ENCODE measurements at places on chromosomes 5 and 9.

DNA sequence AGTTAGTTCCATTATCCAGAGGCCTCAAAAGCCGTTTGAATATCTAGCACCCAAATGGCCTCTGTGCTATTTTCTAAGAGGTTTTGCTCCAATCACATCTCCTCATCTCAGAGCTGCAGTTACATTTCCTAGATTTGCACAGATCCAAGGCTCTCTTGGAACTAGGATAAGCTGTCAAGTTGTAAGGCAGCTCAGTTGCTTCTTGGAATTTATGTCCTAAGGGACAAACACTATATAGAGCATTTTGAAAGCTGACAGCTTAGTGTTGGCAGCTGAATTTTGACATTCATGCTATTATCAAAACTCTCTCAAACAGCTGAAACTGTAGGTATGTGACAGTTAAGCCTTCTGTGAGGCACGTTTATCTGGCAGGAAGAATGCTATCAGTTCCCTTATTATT, 97.0 kb downstream of the MACIR start:
- DNase-seq = no peak

DNA sequence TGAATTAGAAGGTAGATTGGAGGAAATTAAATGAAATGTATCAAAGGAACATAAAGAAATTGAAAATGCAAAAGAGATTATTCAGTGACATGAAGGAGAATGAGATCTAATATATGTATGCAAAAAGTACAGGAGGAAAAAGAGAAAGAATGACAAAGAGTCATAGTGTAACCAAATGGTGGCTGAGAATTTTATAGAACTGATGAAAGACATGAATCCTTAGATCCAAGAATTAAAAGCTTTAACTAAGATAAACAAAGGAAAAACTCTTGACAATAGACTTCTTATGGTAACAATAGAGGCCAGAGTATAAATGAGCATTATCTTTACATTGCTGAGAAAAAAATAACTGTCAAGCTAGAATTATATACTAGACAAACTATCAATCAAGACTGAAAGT, 505.4 kb upstream of the CD180 start:
- no peak for DNase-seq

DNA sequence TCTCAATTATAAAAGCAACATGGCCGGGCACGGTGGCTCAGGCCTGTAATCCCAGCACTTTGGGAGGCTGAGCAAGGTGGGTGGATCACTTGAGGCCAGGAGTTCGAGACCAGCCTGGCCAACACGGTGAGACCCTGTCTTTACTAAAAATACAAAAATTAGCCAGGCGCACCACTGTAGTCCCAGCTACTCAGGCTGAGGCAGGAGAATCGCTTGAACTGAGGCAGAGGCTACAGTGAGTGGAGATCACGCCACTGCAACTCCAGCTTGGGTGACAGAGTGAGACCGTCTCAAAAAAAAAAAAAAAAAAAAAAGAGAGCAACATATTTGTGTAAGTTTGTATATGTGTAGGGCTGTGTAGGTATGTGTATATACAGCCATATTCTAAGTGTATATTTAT, 7.5 kb downstream of the RPS6 start:
- DNase-seq = no peak

DNA sequence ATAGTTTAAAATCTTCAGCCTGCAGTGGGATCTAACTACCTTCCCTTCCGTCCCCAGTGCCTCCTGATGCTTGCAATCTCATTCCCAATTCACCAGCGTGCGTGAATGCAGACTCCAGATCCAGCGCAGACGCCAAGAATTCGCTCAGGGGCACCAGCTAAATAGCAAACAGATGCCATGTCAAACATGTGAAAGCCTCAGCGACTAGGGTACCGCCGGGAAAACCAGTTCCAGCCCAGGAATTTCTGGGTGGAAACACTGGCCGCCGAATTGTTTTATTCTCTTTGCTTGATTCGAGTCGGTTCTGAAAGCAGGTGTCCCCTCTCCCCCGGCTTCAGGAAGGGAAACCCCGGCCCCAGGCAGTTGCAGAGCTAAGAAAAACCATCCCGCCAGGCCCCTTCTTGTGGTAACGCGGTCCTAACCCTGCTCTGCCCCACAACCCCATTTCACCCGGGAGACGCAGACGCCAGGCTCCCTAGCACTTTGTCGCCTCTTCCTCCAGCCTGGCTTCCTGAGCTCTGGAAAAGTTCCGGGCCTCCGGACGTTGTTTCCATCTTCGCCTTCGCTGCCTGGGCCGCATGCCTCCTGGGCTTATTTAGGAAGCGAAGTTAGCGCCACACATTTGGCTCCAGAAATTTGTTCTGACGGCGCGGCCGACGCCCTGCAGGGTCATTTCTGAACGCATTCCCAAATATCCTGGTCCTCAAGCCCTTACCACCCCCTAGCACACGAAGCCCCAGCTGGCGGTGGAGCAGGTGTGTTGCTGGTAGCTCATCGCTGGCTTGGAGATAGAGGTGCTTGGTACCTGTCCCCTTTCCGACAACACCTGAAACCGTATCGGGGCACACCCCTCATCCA, 665 bp upstream of the LVRN start:
- DNase-seq = no peak

- no peak for DNase-seq
These were observed 7.6 kb downstream of the SLC36A3 start for GRCh38 chr5:151295791-151296477.

DNA sequence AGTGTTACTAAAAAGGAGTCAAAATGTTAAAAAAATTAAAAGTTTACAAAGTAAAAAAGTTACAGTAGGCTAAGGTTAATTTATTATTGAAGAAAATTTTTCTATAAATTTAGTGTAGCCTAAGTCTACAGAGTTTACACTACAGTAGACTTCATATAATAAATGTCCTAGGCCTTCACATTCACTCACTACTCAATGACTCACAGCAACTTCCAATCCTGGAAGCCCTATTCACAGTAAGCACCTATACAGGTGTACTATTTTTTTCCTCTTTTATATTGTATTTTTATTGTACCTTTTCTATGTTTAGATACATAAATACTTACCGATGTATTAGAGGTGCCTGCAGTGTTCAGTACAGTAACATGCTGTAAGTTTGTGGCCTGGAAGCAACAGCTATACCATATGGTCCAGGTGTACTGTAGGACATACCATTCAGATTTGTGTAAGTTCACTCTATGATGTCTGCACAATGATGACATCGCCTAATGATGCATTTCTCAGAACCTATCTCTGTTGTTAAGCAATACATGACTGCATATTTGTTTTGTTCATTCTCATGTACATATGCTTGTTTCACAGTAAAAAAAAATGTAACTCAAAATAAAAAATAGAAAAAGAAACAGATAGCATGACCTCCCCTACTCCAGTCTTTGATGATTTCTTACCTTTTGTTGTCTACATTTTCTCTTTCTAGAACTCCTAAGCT, 64.7 kb downstream of the NR3C1 start:
- no peak for DNase-seq

DNA sequence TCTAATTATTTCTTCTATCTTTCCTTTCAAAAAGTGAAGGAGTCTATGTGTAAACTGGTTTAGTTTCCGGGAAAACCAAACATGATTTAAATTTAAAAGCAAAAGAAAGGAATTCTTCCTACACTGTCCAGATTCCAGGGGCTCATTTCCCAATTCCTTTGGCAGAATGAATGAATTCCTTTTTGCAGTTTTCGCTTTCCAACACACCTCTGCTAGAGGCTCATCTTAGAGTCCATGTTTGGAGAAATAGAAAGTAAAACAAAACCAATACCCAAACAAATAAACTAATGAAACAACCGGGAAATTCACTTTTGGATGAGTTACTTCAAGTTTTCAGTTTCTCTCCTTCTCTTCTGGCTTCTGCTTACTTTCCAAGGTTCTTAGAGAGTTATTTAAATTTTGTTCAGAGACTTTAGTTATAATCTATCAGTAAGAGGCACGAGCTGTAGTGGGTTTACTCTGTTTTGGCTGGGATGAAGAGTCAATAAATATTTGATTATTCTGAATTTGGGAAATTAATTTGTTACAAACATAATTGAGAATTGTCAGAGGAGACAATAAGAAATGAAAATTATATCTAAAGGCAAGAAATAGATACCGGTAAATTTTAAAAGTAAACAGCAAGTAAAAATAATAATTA, 365.0 kb upstream of the CDH9 start:
- DNase-seq = no peak

DNA sequence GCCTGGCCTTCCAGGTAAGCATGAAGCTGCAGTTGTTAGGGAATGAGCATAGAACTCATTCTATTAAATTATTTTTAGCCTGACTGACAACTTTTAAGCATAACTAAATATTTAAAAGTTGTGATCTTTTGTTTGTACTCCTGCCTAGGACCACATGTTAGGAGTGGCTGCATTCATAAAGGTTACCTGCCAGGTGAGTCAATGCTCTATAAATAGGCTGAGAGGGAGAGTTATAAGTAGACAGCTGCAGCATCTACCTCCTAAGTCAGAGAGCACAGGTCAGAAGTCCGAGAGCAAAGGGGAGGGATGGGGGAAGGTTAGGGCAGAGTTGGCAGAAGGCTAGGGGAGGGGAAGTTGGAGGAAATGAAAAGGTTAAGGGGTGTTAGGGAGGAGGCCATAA, 292.4 kb upstream of the TLE4 start:
- DNase-seq = no peak

Measured in NCI-H774 (cell line).